ENCODE measurements at places on chromosomes 5 and 9.

- no peak for DNase-seq
These were observed 935 bp upstream of the MSX2 start for GRCh38 chr5:174723315-174723978.

GRCh38 chr5:145557345-145557744 lies 277.8 kb downstream of the PRELID2 start:
- DNase-seq, result no peak

- no peak for DNase-seq
These were observed 901.9 kb upstream of the WWC1 start for GRCh38 chr5:167389537-167389936.

- no peak for DNase-seq
These were observed 4.1 kb downstream of the KIAA0825 start for GRCh38 chr5:94614156-94614805.

DNA sequence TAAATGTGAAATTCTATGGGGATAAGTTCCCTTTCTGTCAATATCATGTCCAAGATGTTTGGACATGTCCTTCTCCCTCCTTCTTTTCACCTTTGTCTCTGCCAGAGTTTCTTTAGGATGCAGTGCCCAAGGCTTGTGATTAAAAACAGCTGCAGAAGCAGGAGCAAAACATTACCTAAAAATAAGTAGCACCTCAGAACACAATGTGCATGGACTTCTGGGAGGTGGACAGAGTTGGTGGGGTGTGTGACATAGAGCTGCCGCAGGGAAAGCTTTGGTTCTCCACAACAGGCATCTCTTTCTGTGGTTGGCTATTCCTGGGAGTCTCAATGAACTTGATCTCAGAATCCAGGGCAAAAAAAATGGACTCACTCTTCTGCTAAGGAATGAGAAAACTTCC lies 97.0 kb downstream of the SEC61B start:
- DNase-seq, result no peak

GRCh38 chr5:127732963-127733362 lies 29.8 kb downstream of the CCDC192 start:
- no peak for DNase-seq

DNA sequence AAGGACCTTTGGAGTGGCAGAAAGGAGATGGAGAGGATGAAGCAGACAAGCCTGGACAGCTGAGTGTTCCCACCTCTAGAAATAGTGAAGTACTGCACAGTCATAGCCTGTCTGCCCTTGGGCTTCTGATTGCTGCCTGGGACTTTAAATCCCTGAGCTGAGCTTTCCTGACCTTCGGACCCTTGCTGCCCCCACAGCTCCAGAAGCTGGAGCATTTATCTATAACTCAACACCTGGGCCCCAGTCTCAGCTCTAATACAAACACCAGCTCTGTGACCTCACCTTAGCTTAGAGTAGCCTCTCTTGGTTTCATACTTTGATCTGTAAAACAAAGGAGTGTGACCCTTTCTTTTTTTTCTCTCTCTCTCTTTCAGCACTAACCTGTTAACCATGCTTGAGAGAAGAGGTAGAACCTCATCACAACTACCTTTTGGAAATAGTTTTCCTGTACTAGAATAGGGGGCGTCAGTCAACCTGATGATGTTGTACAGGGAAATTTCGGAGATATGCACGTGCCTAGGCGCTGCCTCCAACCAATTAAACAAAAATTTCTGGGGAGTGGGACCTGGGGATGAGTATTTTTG lies 25.4 kb upstream of the ELL2 start:
- DNase-seq, result no peak

- DNase-seq, result no peak
These were observed 103.1 kb downstream of the PAM start for GRCh38 chr5:102858221-102858620.

DNA sequence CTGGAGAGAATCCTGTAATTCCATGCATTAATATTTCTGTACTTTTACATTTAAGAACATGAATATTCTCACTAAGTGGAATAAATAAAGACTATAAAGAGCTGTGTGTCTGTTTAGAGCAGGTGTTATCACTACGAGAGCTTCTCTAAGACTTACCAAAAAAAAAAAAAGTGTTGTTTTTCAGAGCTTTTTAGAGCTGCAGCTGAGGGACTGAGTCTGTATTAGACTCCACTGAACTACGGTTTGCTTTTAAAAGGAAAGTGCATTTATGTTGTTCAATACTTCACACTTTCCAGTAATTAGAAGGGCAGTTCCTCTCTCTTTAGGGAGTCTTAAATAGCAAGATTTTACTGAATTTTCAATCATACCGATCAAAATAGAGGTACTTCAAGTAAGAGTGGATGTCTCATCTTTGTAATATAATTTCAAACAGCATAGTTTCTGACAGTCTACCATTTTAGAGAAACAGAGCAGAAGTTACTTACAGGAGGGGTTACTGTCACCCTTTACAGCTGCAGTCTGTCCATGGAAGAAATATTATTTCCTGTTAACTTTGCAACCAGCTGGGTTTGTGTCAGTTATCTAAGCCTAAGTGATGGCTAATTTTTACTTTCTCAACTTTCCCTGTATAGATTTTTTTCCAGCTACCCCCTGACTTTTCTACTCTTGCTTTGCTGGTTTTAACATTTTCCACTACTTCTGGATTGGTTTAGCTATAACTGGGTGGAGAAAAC lies 2.4 kb downstream of the SYK start:
- DNase-seq, result no peak

DNA sequence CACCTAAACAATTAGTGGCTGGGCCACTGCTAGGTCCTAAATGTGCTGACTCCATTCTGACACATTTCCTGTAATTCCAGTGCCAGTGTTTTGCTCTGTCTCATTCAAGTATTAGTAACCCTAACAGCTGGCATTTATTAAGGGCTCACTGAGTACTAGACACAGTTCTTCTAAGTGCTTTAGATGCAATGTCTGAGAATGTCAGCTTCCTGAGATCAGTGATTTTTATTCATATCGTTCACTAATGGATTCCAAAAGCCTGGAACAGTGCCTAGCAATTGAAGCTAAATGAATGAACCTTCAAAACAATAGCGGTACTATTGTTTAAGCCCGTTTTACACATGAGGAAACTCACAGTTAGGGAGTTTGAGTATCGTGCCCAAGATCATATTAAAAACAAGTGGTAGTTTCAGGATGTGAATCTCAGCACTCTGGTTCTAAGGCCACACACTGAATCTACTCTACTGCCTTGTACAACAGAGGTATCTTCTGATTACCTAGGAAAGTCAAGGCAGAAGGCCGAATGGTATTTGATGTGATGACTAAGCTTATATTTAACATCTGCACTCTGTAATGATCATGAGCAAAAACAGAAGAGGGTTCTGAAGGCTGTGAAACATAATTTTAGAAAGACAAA lies 304.0 kb downstream of the PJA2 start:
- DNase-seq, result peak; percentile 39

DNA sequence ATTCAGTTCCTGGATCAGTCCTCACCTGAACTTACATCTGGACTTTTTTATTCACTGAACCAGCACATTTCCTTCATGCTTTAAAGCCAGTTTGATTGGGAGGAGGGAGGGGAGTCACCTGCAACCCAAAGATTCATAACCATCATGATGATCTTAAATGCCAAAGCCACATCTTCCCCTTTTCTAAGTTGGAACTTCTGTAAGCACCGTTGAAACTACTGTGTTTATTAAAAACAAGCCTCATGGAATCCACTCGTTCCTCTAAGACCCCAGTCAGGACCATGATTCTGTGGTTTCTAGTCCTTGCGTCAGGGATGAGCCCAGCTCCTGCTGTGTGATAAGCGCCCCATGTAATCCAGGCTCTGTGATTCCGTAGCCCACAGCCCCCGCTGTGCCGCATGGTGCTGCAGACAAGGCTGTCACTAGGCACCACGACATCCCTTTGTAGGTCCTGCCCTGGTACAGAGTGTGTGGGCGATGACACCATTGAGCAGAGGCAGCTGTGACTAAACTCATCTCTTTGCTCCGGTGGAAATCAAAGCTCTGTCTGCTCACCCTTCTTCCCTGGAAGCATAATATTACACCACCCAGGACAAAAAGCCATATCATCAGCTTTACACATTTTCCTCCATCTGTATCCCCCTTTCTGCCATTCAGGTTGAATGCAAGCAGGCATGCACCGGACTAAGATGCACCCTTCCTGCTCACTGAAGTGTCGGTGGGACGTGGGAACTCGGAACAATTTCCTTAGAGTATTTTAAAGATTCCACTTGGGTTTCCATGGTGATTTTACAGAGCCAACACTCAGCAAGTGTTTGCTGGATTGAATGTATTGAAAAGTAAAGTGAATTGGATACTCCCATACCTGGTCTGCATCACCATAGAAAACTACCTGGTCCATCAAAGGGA lies 132.0 kb upstream of the FSTL4 start:
- no peak for DNase-seq

- DNase-seq, result no peak
These were observed 1.6 kb downstream of the PHYKPL start for GRCh38 chr5:178230879-178231538.

GRCh38 chr9:12699529-12699928 lies 6.3 kb downstream of the TYRP1 start:
- DNase-seq, result no peak

DNA sequence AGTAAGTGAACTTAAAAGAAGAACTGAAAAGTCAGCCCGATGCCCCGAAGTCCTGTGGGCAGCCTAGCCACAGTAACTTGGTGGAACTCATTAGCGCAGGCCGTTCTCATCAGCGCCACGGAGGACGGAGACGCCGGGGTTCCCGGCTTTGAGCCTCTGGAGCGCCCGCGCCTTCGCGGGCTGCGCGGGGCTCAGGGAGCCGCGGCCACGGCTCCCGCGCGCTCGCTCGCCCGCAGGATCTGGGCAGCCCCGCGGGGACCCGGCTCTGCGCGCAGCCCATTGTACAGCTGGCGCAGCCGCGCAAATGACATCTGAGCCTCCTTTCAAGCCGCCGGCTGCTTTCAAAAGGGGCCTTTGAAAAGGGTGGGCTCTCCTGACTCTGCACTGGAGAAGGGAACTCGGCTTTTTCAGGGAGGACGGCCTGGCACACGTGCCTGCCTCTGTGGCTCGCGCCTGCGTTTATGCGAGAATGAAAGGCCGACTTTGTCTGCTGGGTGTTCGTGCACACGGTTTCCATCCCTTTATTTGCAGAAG lies 40.7 kb downstream of the TLR4 start:
- no peak for DNase-seq

DNA sequence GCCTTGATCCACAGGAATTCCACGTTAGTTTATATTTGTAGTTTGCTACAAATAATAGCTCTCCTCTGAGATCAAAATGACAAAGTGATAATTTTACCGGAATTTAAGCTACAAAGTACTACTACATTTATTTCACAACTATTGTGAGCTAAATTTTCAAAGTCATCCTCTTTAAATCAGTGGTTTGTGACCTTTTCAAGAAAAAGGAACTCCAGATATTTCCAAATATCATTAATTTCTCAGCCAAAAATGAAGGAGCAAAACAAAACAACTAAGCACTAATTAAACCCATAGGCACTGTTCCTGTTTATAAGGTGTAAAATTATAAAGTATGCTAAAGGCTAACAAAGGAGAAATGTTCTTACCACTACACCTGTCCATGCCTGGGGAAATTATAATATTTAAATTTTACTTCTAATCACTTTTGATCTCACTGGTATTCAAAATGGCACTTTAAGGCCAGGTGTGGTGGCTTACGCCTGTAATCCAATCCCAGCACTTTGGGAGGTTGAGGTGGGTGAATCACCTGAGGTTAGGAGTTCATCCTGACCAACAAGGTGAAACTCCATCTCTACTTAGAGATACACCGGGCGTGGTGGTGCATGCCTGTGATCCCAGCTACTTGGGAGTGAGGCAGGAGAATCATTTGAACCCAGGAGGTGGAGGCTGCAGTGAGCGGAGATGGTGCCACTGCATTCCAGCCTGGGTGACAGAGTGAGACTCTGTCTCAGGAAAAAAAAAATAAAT lies 77.5 kb downstream of the CEMIP2 start:
- DNase-seq, result no peak

DNA sequence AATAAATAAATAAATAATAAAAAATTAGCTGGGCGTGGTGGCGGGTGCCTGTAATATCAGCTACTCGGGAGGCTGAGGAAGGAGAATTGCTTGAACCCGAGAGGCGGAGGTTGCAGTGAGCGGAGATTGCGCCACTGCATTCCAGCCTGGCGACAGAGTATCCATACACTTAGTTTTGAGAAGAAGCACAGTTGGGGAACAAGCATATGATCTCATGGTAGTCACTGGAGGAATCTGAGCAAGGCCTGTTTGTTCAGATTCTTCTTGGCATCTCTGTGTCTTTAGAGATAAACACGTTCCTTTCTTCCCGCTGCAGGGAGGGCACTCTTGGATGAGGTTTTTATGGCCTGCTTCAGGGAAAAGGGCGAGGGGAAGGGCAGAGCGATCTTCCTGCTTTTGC lies 15.6 kb upstream of the DENND1A start:
- DNase-seq, result no peak
